ENCODE measurements at places on chromosomes 6 and 20. TPM values are rescaled to one million over a fixed set of nuclear protein-coding genes. Genes with fewer than 3 reads are reported as not detected.

DNA sequence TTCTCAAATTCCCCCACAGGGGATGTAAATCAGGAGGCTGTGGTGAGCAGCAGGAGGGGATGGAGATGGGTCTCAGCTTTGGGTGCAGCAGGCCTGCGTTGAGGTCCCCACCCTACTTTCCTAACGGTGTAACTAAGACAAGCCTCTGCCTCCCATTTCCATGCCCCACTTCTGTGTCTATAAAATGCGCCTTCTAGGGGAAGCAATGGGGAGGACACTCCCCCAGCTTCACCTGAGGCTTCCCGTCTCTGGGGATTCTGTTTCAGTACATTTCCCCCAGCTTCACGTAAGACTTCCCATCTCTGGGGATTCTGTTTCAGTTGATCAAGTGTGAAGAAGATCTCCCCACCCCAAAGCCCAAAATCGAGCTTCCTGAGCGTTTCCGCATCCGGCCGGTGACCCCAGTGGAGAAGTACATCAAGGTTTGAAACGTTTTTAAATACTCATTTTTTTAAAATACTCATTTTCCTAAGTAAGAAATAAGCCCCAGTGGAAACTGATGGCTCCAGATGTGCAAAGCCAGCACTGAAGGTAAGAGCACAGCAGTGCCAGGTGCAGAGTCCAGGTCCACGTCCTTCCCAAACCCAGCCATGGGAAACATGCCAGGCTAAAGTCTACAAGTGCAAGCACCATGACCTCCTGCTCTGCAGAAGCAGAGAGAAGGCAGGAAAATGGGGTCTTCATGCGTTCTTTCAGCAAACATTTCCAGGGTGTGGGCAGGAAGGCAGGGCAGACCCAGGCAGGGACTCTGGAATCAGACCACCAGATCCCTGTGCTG is 73.1 kb downstream of the ANKRD60 start:
- no peak for DNase-seq

DNA sequence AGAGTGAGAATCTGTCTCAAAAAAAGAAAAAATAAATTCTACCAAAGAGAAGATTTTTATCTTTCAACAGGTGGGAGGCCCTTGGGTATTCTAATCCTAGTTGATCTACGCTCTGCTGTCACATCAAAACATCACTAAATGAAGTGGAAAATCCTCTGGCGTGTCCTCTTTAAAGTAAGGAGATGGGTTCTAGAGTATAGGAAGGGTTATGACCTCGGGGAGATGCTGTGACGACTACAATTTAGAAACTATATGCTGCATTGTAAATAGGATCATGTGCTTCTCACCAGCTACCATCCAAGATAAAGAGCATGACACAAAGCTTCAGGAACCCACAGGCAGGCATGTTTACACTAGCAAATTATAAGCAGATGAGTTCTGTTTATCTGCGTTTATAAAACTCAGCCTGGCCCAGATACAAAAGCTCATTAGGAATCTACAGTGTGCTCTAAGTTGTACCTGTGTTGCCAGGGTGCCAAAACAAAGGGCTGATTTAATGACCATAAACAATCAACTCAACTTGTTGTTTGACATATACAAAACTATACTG is 197.1 kb upstream of the PLN start:
- DNase-seq = no peak

DNA sequence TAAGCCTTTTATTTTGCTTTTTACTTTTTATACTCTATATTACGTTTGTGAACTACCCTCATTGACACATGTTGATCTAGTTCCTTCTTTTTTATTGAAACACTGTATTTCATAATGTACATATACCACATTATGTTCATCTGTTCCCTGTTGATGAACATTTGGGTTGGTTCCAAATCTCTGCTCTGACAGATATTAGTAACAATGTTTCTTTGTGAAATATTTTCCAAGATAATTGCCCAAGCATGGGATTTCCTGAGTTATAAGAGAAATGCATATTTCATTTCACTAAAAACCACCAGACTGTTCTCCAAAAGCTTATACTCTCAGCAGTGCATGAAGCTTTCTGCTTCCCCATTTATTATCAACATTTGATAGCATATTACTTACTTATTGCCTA is 44.2 kb upstream of the TNFRSF21 start:
- no peak for DNase-seq

DNA sequence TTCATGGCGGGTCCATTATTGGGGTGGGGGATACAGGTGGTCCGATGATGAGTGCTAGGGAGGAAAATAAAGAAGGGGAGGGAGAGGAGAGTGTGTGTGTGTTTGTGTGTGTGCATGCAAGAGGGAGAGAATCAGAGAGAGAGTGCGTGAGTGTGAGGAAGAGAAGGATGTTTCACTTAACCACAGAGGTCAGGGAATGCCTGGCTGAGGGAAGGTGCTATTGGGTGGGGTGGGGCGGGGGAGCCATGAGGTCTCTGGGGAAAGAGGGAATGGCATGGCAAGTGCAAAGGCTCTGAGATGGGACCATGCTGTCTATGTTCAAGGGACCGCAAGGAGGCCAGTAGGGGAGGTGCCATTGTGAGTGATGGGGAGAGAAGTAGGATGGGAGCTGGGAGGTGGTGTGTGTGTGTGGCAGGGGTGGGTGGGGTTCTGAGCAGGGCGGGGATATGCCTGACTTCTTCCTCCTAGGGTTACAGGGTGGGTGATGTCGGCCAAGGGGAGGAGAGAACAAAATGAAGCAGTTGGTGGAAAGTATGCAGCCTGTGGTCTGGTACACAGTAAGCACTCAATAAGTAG is 23.0 kb downstream of the CEBPB start:
- DNase-seq = no peak

GRCh38 chr20:7272512-7272911 is 505.0 kb downstream of the BMP2 start:
- no peak for DNase-seq

- no peak for DNase-seq
Observed at GRCh38 chr6:168485818-168486217, 44.8 kb downstream of the SMOC2 start.

DNA sequence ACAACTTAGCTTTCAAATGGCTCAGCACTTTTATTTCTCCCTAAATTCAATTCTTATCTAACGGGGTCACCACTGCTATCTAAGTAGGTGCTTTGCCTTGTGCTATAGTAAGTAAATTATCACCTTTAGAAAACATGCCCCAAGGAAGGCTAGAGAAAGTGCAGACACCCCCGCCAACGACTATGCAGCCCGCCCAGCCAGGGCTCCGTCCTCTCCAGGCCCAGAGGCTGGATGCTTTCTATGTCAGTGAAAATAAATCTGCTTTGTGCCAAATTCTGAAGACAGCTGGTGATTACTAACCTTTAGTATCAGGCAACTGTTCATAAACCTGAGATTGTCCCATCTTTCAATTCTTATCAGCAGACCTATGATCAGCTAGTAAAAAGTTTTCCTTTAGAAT is 14.3 kb downstream of the KIAA0319 start:
- DNase-seq = no peak

APCDD1L gene
- total RNA-seq = 1.5 TPM

LPA gene
- total RNA-seq = not detected

HAO1 gene
- total RNA-seq = not detected

SLC22A7 gene
- not detected for total RNA-seq

PDE7B gene
- 9.0 TPM for total RNA-seq

HTR1E gene
- not detected for total RNA-seq

All from right atrium auricular region (tissue), 2 donors.